Spleen (tissue), 13 donors: ENCODE measurements at places on chromosomes 6 and 20. TPM values are rescaled to one million over a fixed set of nuclear protein-coding genes. Genes with fewer than 3 reads are reported as not detected.

- DNase-seq = no peak
Measured at GRCh38 chr20:60727425-60727824, 524.6 kb upstream of the CDH4 start.

DNA sequence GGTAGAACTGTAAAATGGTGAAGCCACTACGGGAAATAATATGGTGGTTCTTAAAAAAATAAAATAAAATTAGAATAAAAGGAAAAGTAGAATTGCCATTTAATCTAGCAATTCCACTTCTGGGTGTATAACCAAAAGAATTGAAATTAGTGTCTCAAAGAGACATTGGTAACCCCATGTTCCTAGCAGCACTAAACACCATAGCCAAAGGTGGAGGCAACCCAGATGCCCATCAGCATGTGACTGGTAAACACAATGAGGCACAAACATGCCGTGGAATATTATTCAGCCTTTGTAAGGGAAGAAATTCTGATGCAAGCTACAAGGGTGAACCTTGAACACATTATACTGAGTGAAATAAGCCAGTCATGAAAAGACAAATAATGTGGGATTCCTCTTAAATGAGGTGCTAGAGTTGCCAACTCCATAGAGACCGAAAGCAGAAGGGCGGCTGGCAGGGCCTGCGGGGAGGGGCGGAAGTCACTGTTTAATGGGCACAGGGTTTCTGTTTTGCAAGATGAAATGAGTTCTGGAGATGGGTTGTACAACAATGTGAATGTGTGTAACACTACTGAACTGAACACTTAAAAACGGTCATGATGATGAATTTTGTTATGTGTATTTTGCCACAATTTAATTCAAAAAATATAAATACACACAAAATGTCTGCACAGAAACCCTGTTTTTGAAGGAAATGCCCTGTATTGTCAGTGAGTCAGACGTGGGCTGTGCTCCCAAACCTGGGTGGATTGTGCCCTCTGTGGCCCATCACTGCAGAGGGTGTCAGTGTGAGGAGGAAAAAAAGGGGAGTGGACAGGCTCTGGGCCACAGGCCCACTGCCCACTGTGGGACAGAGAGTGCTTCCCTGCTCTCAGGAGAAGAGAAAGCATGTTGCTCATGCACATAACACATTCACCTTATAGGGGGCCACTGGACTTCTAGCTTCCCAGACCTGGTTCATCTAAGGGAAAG lies 49.6 kb upstream of the CD93 start:
- no peak for DNase-seq

- peak; percentile 95 for DNase-seq
Measured at GRCh38 chr20:63635431-63636141, 8.7 kb upstream of the GMEB2 start.

- no peak for DNase-seq
Measured at GRCh38 chr6:104409913-104410312, 449.8 kb downstream of the HACE1 start.

GRCh38 chr6:31122791-31123706 lies 2.8 kb upstream of the CDSN start:
- no peak for DNase-seq

FRMD1 gene
- total RNA-seq = 6.1 TPM
